Left colon (tissue), 2 donors: ENCODE measurements at places on chromosomes 4 and X. TPM values are rescaled to one million over a fixed set of nuclear protein-coding genes. Genes with fewer than 3 reads are reported as not detected.

DNA sequence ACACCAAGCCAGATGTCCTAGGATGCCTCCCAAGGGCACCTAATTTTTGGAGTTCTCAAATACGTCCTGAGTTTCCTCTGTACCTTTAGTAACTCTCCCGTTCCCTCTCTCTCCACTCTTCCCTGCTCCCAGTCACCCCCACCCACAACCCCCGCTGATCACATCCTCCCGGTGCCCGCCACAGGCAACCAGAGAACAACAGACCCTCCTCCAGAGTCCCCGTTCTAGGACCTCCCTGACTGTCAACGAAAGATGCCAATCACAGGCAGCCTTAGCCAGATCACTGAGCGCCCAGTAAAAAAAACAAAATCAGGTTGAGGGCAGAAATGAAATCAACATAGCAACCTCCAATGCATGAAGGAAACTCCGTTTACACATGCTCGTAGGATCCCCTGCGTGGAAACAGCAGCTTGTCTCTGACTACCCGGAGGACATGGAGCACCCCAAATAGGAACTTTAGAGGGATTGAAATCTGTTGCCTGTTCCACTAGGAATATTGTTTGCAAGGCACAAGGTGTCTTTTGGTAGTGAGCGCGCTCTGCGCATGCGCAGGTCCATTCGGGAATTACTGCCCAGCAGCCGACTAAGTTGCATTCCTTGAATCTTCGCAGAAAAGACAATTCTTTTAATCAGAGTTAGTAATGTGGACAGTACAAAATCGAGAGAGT lies at the start of gene GABRB1:
Gene GABRB1 (plus strand): TSS at position 557 of the 668 bp plus-strand sequence.
- DNase-seq: peak; percentile 66

GRCh38 chr4:2624782-2625530 lies 88.5 kb downstream of the FAM193A start:
- no peak for DNase-seq

DNA sequence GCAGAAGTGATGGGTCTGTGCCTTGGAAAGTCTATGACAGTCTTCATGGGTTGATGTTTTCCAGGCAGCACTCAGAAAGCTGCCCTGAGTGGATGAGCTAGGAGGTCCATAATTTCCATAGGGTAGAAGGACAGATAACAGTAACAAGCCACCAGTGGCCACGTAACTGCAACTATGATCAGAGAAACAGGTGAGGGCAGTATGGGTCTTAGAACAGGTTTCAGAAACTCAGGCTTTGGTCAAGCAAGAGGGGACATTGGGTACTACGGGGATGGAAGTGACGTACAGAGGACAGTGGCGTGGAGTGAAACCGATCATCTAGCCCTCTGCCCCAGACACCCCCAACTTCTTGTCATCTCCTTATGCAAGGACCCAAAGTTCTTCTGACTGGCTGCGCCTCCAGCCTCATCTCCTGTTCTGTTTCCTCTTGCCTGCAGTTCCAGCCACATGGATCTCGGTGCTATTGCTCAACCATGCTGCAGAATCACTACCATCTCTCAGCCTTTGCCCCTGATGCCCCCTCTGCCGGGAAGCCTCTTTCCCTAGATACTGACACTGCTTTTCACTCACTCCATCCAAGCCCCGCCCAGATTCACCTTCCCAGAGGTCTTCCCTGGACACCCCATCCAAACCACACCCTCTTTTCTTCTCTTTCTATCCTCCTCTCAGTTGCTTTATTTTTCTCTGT lies 123.4 kb downstream of the MFAP3L start:
- DNase-seq: no peak

- DNase-seq: peak; percentile 43
These were observed 103.0 kb upstream of the ENPP6 start for GRCh38 chr4:184320631-184321030.

DNA sequence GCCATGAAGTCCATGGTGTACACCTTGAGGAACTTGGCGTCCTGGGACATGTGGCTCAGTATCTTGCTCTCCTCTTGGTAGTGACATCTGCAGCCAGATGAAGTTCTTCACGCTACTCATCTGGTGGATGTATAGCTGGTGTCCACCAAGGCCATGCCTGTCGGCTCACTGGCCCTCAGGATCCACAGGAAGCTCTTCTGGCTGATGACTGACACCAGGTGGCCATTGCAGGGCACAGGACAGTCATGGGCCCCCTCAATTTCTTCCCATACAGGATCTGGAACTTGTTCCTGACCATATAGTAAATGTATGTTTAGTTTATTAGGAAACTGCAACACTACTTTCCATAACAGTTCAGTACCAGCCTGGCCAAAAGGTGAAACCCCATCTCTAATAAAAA lies 10.3 kb upstream of the CLCN5 start:
- DNase-seq: no peak

DNA sequence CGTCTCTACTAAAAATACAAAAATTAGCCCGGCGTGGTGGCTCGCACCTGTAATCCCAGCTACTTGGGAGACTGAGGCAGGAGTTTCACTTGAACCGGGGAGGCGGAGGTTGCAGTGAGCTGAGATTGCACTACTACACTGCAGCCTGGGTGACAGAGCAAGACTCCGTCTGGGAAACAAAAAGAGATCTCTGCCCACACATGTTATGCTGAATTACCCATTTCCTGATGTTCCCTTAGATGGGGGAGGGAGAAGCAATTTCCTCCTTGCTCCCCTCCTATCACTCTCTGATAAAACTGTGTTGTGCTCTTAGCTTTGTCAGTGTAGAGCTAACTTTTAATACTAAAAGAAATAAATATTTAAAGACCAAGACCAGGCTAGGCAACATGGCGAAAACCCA lies 102.5 kb downstream of the LARP7 start:
- no peak for DNase-seq

FRG2 gene
- not detected for total RNA-seq

NUDT10 gene
- total RNA-seq: 0.98 TPM

ARMCX4 gene
- total RNA-seq: 10.1 TPM

CT45A3 gene
- total RNA-seq: not detected

FAM3A gene
- 64.3 TPM for total RNA-seq

PALLD gene
- 138 TPM for total RNA-seq

AR gene
- total RNA-seq: 0.37 TPM
